Astrocyte (in vitro differentiated cells and primary cell): ENCODE measurements at places on chromosomes 4 and X. TPM values are rescaled to one million over a fixed set of nuclear protein-coding genes. Genes with fewer than 3 reads are reported as not detected.

Gene NPY1R
- 1.1 TPM in 2 replicates for total RNA-seq

Gene RNF128
- 14.9 and 17.5 TPM in 2 replicates for total RNA-seq

DNA sequence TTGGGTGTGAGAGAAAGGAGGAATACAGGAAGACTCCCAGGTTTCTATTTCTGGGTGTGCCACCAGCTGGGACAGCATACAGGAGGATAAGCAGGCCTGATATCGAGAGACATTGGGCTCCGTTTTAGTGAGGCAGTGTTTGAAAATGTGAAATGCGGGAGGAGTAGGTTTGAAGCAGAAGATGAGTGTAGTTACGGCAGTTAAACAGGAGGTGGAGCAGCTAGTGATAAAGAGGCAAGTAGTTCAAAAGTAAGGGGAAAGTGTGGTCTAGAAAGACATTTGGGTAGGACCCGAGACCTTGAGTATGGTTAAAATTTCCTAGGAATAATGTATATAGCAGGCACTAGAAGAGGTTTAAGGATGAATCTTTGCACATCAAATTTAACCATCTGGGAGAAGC lies 42.4 kb downstream of the DCUN1D4 start:
- no peaks in the 10 kb centered on the region for H3K4me1 ChIP-seq
- H3K27me3 ChIP-seq: no peaks in the 10 kb centered on the region
- peaks cover 21% of the 10 kb centered on the region for H3K36me3 ChIP-seq
- DNase-seq: peak; percentile 20
- no peak overlapping the region for H3K27ac ChIP-seq

DNA sequence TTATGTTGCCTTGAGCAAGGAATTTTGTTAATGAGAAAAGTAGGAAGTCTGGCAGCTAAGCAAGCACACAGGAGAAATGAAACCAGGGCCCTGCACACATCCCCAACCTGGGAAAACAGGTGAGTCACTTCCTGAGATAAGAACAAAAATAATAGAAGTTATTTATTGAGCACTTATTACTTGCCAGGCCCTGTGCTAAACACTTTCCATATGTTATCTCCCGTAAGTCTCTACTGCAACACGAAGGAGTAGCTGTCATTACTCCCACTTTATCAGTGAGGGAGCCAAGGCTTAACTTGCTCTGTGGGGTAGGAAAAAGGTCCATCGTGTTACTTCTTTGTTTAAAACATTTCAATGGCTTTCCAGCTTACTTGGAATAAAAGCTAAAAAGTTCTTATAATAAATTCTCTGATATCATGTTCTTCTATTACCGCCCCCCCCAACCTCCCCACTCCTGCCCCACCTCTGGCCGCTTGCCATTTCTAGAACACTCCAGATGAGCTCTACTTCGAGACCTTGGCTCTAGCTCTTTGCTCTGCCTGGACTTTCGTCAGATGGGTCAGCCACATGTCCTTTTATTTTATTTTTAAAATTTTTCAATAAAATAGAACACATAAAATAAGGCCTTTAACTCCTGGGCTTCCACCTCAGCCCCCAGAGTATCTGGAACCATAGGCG lies 36.3 kb upstream of the PLAC8 start:
- no peaks in the 10 kb centered on the region for H3K27me3 ChIP-seq
- H3K4me3 ChIP-seq: no peak overlapping the region
- peak; percentile 32 for DNase-seq
- H3K27ac ChIP-seq: no peak overlapping the region
- no peaks in the 10 kb centered on the region for H3K36me3 ChIP-seq
- no peaks in the 10 kb centered on the region for H3K4me1 ChIP-seq

- H3K27me3 ChIP-seq: peaks cover 5% of the 10 kb centered on the region
- peak overlapping the region; percentile 28 for H3K4me3 ChIP-seq
- no peak for DNase-seq
- H3K36me3 ChIP-seq: no peaks in the 10 kb centered on the region
- H3K4me1 ChIP-seq: no peaks in the 10 kb centered on the region
Observed at GRCh38 chrX:74923942-74924448, 1.3 kb downstream of the NEXMIF start.
